ENCODE measurements at places on chromosomes 6 and 20. TPM values are rescaled to one million over a fixed set of nuclear protein-coding genes. Genes with fewer than 3 reads are reported as not detected.

GRCh38 chr6:14711056-14711703, 534.7 kb upstream of the JARID2 start:
- DNase-seq, result no peak

- no peak for DNase-seq
These were observed 597.0 kb downstream of the EYS start for GRCh38 chr6:65110031-65110430.

DNA sequence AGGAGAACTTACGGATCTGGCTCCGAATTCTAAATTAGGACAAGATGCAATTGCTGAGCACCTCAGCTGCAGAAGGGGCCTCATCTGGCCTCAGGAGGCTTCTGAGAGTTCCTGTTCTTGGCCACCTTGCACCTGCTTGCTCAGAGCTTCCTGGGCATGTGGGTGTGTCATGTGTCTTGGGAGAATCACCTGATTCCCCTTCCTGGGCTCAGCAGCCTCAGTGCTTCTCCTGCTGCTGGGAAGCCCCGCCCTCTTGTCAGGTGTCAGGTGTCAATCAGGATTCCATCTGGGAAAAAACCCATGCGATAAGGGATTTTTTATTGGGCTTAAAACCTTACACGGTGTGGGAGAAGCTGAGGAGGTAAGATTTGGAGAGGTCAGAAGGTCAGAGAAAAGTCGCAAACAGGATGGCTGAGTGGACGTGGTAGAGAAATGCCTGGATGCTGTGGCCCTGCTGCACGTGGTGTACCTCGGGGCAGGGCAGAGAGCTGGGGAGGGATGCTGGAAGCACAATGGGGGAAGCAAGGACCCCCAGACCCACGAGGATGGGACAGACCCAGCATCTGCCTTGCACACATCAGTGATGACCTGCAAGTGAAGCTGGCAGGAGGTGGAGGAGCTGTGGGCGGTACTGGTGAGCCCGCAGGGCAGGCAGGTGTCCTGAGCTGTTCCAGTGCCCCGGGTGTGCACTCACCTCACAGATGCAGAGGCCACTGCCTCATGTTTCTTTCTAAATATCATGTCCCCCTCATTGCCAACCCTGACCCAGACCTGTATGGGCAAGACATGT, 170.8 kb downstream of the CDH4 start:
- no peak for DNase-seq

- no peak for DNase-seq
These were observed 200 bp downstream of the ZBTB22 start for GRCh38 chr6:33317419-33317668.

PDYN gene
- polyA plus RNA-seq, result 0.33 TPM

OLIG3 gene
- not detected for polyA plus RNA-seq

ANKEF1 gene
- polyA plus RNA-seq, result 8.5 TPM

SYNDIG1 gene
- 7.9 TPM for polyA plus RNA-seq

Measured in left renal cortex interstitium (tissue), 4 donors.